ENCODE measurements at places on chromosomes 12 and 14.

- DNase-seq, result no peak
Observed at GRCh38 chr12:112855375-112855774, 51.4 kb upstream of the OAS1 start.

GRCh38 chr14:105940534-105941225 lies 414.3 kb downstream of the TMEM121 start:
- DNase-seq, result no peak

DNA sequence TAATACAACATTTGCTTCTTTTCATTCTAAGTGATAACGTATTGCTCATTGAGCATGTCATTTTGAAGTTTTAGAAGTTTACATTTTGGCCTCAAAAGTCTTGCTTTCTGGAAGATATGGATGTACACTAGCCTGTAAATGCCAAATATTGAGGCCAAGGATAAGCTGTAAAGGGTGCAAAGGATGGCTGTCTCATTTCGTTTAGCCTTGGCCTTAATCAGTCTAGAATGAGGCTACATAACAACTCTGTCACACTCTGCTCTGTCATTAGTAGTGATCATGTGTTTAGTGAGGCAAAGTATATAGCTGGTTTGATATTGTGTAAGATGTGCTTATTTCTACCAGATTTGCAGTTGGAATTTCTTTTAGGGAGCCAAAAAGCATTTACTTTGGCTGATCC lies 344.5 kb downstream of the TMTC2 start:
- DNase-seq, result no peak

DNA sequence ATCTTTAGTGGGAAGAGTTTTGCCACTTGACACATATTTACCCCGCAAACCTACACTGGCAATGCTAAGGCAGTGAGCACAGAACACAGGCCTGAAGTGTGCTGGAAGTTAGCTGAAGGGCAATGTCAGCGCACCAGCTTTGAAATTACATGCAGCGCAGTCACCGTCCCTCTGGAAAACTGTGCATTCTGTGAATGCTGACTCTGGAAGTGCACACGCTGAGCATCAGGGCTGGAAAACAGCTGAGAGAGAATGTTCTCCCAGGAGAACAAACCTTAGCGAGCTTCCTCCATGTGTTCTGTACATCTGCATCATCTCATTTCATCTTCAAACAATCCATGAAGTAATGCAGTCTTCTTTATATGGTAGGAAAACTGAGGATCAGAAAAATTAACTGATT lies 448.2 kb downstream of the NRXN3 start:
- no peak for DNase-seq

DNA sequence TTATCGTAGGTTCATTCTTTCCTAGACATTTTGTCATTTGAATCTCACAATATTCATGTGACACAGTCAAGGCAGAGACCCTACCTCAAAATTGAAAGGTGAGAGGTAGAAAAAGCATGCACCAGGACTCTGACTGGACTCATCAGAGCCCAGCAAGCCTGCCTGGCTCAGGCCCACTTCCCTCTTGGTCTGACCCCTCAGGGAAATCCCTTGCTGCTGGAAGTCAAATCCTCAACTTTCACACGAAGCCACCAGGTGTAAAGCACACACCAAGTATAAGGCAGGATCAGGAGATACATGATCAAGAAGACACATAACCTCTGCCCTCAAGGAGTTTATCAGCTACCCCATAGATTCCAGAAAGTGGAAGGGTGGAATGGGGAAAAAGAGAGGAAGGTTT lies 18.8 kb downstream of the NIN start:
- no peak for DNase-seq

DNA sequence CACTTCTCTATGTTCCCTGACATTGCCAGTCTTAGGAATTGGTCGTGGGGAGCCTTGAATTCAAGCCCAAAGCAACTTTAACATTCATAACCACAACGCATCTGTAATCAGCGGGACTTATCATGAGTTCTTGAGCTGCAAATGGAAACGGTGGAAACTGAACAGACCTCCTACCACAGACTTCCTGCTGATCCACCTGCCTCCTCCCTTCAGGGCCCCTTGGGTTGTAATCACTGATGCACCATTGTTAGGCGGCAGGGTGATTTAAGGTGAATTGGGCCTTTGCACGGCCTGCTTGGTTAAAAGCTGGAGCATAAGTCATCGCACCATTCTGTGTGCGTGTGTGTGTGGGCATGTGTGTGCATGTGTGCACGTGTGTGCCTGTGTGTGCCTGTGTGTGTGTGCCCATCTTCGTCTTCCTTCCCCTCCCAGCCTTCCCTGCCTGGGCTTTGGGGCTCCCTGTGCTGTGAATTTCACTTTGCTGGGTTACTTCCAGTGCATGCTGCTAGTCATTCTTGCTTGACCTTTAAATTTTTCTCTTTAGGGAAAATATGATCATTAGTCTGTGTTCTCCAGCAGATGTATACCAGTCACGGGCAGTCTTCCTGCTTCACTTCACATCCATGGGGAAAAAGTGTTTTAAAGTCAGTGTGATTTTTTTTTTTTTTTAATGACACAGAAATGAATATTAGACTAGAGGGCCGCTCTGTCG lies 29.1 kb downstream of the CHST11 start:
- no peak for DNase-seq

DNA sequence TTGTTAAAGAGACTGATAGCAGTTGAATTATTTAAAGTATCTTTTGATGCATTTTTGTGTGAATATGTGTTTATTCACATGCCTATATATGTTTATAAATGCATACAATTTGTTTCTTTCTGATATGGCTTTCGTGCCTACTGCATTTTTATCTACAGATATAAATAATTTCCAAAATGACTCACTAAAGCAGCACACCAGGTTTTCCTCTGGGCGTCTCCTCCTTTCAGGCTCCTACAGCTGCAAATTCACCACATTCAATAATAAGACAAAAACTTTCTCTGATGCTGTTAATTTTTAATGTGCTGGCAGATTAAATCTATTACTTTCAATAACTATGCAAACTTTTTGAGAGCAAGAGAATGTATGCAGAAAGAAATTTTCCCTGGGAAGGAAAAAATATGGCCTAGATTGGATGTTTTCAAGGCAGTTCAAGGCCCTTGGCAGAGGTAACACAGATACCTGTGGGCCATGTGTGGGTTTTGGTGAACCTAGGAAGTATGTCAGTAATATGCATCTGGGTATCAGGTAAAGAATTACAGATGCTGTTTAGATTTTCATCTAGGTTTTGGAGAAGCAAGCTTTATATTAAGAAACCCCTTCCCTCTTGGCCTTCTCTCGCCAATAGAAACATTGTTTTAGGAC lies 381.8 kb downstream of the EGLN3 start:
- DNase-seq, result no peak

GRCh38 chr12:4346931-4347330 lies 25.9 kb downstream of the TIGAR start:
- no peak for DNase-seq

GRCh38 chr12:52053536-52054209 lies 2.4 kb downstream of the NR4A1 start:
- DNase-seq, result no peak

DNA sequence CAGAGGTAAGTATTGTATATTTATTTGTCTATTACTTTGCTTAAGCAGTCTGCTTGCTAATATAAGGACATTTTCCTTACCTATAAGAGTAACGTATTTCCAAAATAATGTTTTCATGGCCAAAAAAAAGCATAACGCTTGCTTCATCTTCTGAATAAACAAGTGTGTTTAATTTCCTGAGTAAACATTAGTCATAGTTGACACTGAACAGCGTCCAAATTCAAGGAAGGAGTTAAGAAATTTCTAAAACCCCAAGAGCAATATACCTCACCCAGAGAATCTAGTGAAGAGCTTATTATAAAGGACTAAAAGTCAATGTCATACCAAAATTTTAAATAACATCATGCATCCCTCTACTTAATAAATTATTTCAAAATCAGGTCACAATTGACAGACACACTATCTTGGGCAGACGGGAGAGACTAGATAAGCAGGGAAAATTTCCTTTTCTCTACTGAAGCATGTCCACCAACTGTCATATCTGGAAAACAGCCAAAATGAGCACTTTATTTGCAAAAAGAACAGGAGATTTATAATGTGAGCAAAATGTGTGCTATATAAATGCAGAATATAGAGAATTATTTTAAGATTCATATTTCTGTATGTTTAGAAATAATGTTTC lies 25.1 kb downstream of the ANKS1B start:
- DNase-seq, result no peak

DNA sequence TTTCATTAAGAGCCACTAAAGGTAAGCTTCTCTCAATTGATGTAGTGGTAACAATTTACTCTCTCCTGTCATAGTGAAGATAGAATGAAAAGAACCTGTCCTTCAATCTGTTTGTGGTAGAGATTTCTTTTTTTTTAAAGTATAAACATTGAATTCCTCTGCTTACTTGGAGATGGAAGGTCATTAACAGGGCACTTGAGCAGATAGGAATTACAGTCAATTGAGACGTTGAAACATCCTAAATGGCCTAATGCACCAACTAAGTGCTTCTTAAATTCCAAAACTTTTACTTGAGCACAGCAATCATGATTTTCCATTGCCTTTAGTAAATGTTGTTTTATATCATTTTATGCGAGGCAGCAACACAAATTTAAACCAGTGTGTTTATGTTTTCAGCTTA lies 241.4 kb downstream of the FOXG1 start:
- no peak for DNase-seq

DNA sequence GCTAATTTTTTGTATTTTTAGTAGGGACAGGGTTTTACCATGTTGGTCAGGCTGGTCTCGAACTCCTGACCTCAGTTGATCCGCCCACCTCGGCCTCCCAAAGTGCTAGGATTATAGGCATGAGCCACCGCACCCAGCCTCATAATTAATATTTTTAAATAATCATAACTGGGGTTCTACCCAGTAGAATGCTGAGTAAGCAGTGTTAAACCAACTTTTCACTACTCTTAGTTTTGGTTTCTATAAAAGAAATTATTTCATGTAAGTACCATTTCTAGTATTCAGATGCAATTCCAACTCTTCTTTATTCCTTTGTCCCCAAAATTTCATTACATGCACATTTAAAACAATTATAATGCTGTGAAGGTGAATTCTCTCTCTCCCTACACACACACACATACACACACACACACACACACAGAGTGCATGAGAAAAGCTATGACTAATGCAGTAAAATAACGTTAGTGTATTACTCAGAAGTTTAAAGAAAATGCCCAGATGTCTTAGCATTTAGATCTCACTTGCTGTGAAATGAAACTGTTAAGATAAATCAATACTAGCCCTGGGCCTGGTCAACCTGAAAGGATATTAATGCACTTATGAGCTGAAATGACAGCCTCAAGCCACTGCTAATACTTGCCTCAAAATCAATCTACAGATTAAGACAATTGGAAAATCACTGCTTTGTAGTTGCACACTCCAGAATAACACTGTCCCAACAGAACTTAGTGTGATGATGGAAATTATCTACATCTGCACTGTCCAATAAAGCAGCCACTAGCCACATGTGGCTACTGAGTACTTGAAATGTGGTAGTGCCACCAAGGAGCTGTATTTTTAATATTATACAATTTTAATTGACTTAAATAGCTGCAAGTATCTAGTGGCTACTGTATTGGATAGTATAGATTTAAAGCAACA lies 36.0 kb downstream of the PTPN21 start:
- no peak for DNase-seq

DNA sequence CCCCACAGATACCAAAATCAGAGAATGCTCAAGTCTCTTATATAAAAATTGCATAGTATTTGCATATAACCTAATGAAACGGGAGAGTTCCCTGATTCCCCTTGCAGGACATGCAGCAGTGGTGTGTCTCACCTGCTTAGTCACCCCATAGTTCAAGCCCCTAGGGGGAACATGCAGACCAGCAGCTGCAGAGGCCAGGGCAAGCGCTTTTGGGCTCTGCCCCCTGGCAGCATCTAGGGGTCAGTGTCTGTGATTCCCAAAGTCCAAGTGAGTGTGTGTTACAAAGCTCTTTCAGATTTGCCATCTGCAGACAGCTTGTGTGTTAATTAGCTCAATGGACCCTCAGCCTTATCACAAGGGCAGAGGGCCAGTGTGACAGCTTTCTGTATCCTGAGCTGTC lies 110.1 kb downstream of the DNAI7 start:
- DNase-seq, result no peak
